ENCODE measurements at places on chromosomes 16 and 17. TPM values are rescaled to one million over a fixed set of nuclear protein-coding genes. Genes with fewer than 3 reads are reported as not detected.

- H3K27me3 ChIP-seq: no peaks in the 10 kb centered on the region
- no peak overlapping the region for H3K27ac ChIP-seq
- peaks cover under 1% of the 10 kb centered on the region for H3K4me1 ChIP-seq
- H3K36me3 ChIP-seq: no peaks in the 10 kb centered on the region
- H3K4me3 ChIP-seq: no peak overlapping the region
- DNase-seq: no peak
These were observed 23.8 kb downstream of the ENDOV start for GRCh38 chr17:80438806-80439205.

GRCh38 chr16:75476817-75477216 lies 12.3 kb upstream of the TMEM170A start:
- no peak overlapping the region for H3K4me3 ChIP-seq
- no peak overlapping the region for H3K27ac ChIP-seq
- peaks cover 23% of the 10 kb centered on the region for H3K36me3 ChIP-seq
- DNase-seq: no peak
- peaks cover 5% of the 10 kb centered on the region for H3K4me1 ChIP-seq

GRCh38 chr17:62140836-62141235 lies 75.8 kb upstream of the MED13 start:
- H3K27me3 ChIP-seq: no peaks in the 10 kb centered on the region
- DNase-seq: no peak
- no peak overlapping the region for H3K27ac ChIP-seq

KRTAP2-3 gene
- total RNA-seq: not detected

GRCh38 chr16:66036793-66037715 lies 329.4 kb upstream of the CDH5 start:
- H3K27me3 ChIP-seq: no peaks in the 10 kb centered on the region
- H3K27ac ChIP-seq: no peak overlapping the region
- no peaks in the 10 kb centered on the region for H3K36me3 ChIP-seq
- no peak for DNase-seq
- no peaks in the 10 kb centered on the region for H3K4me1 ChIP-seq

LPO gene
- total RNA-seq: 0.52 TPM

NHLRC4 gene
- 0.76 TPM for total RNA-seq

SPN gene
- total RNA-seq: 1.8 TPM

DNA sequence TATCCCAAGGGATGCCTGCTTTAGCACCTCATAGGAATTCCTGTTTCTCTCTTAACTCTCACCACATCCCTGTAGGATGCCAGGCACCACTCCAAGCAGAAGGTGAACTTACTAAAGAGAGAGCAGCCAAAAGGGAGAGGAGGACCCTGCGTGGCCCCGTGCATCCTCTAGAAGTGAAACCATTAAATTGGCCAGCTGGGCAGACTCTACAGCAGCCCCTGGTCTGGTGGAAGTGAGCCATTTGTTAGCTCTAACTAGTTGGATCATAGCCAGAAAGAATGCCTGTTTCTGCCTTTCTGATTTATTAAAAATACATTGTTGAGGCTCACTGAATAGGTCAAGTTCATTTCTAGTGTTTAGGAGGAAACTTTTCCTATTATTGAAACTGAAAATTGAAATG lies 22.3 kb downstream of the TMEM11 start:
- H3K4me1 ChIP-seq: no peaks in the 10 kb centered on the region
- H3K27me3 ChIP-seq: no peaks in the 10 kb centered on the region
- H3K4me3 ChIP-seq: no peak overlapping the region
- DNase-seq: no peak

SULT1A4 gene
- 0.82 TPM for total RNA-seq

SEC14L1 gene
- 74.4 TPM for total RNA-seq

DNA sequence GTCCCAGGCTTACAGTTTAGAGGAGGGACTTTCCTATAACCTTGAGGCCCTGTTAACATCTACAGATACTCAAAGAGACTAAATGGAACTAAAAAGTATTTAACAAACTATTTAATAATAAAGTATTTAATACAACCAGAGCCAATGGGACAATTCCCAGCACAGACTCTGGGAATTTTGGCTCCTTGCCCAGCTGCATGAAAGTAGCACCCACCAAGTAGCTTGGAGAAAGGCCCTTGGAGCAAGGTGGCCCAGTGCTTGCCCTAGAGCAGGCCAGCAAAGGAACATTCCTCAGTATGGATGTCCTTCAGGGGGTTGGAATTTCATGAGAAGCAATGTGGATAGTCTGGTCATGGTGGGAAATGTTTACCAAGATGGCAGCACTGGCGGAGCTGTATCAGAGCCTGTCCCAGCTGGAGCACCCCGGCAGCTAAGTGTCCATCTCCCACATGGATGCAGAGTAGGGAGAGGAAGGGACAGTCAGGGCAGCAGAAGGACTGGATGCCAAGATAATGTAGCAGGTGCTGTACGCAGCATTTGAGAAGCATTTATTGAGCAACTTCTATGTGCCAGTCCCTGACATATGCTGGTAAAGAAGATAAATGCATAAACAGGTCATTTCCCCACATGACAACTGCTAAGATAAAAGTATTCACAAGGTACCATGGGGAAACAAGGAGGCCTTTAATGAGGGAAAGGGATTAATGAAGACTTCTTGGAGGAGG lies 5.2 kb upstream of the SMARCD2 start:
- DNase-seq: no peak
- H3K27ac ChIP-seq: no peak overlapping the region
- no peaks in the 10 kb centered on the region for H3K36me3 ChIP-seq
- H3K27me3 ChIP-seq: no peaks in the 10 kb centered on the region
- H3K4me1 ChIP-seq: no peaks in the 10 kb centered on the region

USP6 gene
- total RNA-seq: 0.25 TPM

DNA sequence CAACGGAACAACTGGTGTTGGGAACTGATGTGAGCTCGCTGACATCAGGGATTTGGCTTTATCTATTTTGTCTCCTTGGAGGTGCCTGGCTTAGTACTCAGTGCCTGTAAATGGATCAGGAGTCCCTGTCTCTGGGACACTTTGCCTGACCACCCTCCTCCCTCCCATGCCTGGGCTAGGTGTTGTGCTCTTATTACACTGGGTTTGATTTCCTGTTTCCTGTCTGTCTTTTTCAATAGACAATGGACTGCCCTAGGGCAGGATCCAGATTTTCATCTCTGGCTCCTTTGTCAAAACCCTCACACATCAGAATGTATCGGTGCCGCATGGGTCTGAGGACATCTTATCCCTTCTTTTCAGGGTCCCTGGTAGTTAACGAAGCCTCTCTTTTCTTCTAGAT lies 223.6 kb upstream of the ASIC2 start:
- H3K36me3 ChIP-seq: no peaks in the 10 kb centered on the region
- H3K4me3 ChIP-seq: no peak overlapping the region
- no peaks in the 10 kb centered on the region for H3K27me3 ChIP-seq
- H3K4me1 ChIP-seq: 0 out of 2 replicates have a peak, but pooled peaks cover 3% of the 10 kb centered on the region
- no peak overlapping the region for H3K27ac ChIP-seq

KRT9 gene
- total RNA-seq: not detected

DNA sequence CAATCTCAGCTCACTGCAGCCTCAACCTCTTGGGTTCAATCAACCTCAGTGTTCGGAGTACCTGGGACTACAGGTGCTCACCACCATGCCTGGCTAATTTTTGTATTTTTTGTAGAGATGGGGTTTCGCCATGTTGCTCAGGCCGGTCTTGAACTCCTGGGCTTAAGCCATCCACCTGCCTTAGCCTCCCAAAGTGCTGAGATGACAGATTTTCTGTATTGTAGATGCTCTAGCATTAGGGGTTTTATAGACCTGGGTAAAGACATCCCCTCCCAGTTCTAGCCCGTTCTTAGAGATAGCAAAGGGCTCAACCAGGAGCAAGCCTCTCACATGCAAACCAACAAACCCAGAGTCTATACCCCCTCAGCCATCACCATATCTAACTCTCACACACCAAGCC lies 57.3 kb downstream of the XYLT1 start:
- no peaks in the 10 kb centered on the region for H3K27me3 ChIP-seq
- H3K4me1 ChIP-seq: peaks cover 20% of the 10 kb centered on the region
- H3K36me3 ChIP-seq: no peaks in the 10 kb centered on the region
- no peak for DNase-seq

DNA sequence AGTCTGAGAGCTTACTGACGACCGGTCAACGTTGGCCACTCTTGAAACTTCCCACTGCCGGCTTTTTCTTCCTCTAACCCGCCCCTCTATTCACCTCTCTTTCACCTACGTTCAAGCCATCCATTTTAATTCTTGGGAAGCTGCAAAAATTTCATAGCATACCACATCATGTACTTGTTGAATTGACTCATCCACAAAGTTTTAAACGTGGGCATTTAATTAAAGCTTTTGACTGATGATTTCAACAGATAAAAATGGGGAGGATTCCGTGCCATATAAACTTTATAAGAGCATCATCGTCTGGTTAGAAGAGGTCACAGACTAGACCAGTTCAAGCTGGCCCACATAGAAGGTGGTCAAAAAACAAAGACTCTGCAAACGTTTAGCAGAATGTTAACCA lies 22.5 kb downstream of the VPS53 start:
- H3K27me3 ChIP-seq: no peaks in the 10 kb centered on the region
- H3K27ac ChIP-seq: no peak overlapping the region
- peaks cover 25% of the 10 kb centered on the region for H3K36me3 ChIP-seq
- H3K4me1 ChIP-seq: no peaks in the 10 kb centered on the region

DNA sequence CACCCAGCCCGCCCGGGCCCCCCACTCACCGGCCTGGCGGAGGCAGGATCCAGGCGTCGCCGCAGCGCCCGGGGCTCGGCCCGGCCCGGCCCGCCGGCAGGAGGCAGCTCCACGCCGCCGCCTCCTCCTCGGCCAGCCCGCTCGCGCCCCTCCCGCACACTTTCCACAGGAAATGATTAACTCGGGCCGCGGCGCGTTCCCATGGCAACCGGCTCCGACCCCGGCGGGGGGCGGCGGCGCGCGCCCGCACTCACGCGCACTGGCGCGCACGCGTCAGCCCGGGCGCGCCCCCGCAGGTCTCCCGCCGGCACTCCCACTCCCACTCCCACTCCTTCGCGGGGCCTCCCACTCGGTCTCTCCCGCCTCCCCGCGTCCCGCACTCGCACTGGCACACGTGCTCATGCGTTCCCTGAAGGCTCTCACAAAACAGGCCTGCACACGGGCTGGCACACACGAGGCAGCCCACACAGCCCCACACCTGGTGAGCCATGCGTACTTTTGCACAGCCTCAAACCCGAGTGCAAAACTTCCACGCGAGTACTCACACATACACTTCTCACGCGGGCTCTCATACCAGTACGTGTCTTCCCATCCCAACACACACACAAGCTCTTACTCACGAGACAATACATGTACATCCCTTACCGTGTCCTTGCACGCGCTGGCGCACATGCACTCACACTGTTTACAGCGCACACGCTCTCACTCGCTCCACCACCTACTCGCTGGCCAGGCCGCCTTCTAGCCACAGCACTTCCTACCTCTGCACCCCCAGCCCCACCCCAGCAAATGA lies at the start of gene KIFC3:
Gene KIFC3 (minus strand): TSS at position 151 of the 793 bp plus-strand sequence. CDS start 4,248 bp downstream, outside the sequence.
- peaks cover 30% of the 10 kb centered on the region for H3K27me3 ChIP-seq
- no peak within 1 kb of the TSS for H3K27ac ChIP-seq
- peaks cover 27% of the 10 kb centered on the region for H3K4me1 ChIP-seq
- no peaks in the 10 kb centered on the region for H3K36me3 ChIP-seq

CDH1 gene
- total RNA-seq: 319 TPM

DNA sequence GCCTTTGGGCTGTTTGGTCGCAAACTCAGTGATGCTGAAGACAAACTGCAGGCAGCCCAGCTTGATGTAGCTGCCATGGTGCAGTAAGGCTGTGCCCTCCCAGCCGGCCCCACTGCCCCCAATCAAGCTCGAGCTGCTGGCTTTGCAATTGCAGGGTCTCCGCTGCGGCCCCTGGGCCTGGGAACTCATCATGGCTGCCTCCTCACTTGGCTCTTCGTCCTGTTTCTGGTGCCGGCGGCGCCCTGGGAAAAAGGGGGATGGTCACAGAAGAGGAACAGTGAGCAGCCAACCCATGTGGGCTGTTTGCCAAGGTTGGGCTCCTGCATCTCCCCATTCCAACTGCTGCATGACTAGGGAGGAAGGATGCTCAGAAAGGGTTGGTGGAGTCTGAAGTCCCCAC lies 3.4 kb upstream of the DHRS13 start:
- no peak overlapping the region for H3K27ac ChIP-seq
- H3K4me3 ChIP-seq: no peak overlapping the region
- peaks cover 40% of the 10 kb centered on the region for H3K36me3 ChIP-seq
- no peak for DNase-seq
- no peaks in the 10 kb centered on the region for H3K27me3 ChIP-seq
- H3K4me1 ChIP-seq: peaks cover 9% of the 10 kb centered on the region

GRCh38 chr17:47676510-47677165 lies 17.3 kb upstream of the TBKBP1 start:
- H3K27ac ChIP-seq: no peak overlapping the region
- no peaks in the 10 kb centered on the region for H3K27me3 ChIP-seq
- no peak for DNase-seq
- H3K4me3 ChIP-seq: no peak overlapping the region

ZNF688 gene
- total RNA-seq: 3.7 TPM

SMIM36 gene
- not detected for total RNA-seq

GRCh38 chr16:5442986-5443385 lies 345.4 kb upstream of the EEF2KMT start:
- peaks cover 10% of the 10 kb centered on the region for H3K4me1 ChIP-seq
- no peaks in the 10 kb centered on the region for H3K27me3 ChIP-seq
- H3K4me3 ChIP-seq: no peak overlapping the region
- H3K36me3 ChIP-seq: no peaks in the 10 kb centered on the region

DNA sequence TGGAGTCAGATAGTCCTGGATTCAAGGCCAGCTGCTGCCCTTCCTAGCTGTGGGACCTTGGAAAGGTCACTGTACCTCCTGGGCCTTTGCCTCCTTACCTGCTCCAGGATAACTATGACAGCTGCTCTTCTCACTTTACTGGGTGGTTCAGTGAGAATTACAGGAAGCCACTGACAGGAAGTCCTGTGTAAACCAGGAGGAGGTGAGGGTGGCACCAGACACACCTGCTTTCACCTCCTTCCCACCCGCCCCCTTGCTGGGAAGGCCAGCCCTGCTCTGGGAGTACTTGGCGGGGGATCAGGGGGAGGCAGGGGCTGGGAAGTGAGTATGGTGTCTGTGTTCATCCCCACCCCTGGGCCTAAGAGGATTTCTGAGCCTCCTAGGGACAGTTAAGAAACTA lies 42.6 kb downstream of the CPNE2 start:
- H3K27ac ChIP-seq: no peak overlapping the region
- no peaks in the 10 kb centered on the region for H3K4me1 ChIP-seq
- H3K4me3 ChIP-seq: no peak overlapping the region
- no peaks in the 10 kb centered on the region for H3K27me3 ChIP-seq
- no peak for DNase-seq

DNA sequence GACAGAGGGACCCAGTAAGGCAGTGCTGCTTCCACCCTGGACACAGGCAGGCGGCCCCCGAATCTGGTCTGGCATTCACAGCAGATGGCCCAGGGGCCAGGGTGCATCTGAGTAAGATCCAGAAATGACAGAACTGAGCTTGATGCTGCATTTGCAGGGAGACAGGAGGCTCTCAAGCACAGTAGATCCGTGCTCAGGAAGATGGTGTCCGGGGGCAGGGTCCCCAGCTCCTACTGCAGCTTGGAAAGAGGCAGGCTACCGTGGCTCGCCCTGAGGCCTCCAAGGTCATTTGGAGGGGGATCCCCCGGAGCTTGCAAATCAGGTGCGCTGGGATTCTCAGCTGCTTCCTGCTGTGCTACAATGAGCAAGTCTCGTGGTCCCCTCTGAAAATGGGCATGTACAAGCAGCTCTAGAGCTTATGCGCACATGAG lies 2.2 kb downstream of the C16orf95 start:
- H3K36me3 ChIP-seq: no peaks in the 10 kb centered on the region
- no peak for DNase-seq
- peaks cover 2% of the 10 kb centered on the region for H3K4me1 ChIP-seq

GRCh38 chr17:5631958-5632590 lies 47.8 kb upstream of the NLRP1 start:
- H3K4me1 ChIP-seq: no peaks in the 10 kb centered on the region
- no peak for DNase-seq
- no peak overlapping the region for H3K27ac ChIP-seq
- H3K27me3 ChIP-seq: no peaks in the 10 kb centered on the region
- no peaks in the 10 kb centered on the region for H3K36me3 ChIP-seq

KRTAP1-5 gene
- total RNA-seq: not detected

Data from H1 (cell line).